ENCODE measurements at places on chromosomes 3 and 15. TPM values are rescaled to one million over a fixed set of nuclear protein-coding genes. Genes with fewer than 3 reads are reported as not detected.
A peak's percentile ranks its signal among the peaks of the same experiment; 100 is the strongest.

DNA sequence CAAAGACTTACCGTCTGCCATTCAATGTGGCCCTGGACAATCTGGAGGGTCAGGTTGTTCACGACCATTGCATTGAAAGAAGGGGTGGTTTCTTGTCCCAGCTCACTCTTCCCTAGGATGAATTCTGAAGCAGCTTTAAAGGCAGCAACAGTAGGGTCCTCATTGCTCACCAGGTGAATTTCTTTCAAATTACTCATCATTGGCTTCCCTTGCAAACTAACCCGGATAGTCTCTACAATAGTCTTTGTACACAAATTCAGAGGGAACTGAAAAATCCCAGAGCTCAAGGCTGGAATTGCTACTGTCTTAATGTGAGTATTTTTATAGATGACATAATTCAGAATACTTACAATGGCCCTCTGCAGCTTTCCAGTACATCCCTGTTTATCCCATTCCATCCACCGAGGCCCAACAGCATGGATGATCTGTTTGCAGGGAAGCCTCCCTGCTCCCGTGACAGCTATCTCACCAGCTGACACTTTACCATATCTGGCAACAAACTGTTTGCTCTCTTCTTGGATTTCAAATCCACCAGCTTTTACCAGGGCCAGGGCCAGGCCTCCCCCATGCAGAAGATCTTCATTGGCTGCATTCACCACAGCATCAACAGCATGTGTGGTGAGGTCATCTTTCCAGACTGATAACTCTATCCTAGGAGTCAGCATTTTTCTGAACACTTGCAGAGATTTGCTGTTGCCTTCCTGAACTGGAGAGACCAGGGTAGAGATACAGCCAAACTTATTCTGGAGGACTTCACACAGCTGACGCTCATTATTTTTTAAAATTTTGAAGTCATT lies 8.6 kb downstream of the PARP9 start:
- no peak for DNase-seq

DNA sequence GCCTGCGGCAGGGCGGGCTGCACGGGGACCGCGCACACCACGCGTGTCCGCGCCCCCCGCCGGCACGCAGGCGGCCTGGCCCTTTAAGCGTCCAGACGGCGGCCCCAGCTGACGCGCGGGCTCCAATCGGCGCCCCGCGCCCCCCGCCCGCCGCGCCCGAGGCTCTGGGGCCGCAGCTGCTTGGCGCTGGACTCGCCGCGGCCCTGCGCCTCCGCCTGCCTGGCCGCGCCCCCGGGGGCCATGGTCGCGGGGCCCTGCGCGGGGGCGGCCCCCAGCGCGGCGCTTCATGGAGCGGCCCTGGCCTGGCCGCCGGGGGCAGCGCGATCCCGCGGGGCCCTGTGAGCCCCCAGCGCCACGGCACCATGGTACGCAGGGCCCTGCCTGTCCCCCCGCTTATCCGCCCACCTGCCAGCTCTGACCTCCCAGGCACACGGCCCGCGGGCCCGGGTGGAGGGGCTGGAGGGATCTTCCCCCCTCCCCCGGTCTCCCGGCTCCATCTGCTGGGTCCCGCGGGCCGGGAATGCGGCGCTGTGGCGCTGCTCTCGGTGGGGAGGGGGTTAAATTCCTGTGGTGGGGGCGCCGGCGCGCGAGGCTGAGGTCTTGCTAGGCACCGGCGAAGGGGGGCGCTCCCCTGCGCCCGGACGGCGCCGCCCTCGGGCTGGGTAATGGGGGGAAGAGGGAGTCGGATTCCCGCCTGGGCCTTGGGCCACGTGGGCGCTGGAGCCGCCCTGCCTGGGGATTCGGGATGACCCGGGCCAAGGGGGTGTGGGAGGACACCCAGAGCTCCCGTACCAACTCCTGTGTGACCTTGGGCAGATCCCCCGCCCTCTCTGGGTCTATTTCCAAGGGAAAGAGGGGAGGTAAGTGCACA lies 1.1 kb downstream of the ZBTB47 start:
- peak; percentile 86 for DNase-seq

- peak; percentile 40 for DNase-seq
These were observed 35.5 kb downstream of the B3GALNT1 start for GRCh38 chr3:161069511-161070251.

DNA sequence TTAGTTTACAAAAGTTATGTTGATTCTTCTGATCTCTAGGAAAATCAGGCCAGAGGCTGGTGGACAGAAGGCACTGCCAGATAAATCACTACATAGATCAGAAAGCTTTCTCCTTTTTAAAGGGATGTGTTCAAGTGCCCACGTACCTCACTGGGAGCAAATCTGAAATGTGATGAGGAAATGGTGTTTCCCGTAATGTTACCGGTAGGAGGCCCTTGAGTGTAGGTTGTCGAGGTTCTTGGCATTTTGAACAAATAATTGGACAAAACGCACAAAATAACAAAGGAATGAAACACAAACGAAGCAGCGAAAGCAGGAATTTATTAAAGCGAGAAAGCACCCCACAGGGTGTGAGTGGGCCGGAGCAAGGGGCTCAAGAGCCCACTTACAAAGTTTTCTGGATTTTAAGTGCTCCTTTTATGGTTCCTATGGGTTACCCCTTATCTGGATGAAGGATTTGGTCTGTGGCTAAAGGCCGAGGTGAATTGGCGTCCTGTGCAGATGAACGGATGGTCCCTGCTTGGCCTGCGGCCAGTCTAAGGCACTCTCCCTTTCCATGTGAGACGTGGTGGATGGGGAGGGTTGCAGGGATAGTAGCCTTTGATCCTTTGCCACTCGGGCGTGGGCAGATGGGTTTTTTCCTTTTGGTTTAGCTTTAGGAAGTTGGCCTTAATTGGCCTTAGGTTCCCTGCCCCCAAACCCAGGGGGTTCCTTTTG lies 1.0 kb downstream of the SNX1 start:
- DNase-seq: peak; percentile 36

DNA sequence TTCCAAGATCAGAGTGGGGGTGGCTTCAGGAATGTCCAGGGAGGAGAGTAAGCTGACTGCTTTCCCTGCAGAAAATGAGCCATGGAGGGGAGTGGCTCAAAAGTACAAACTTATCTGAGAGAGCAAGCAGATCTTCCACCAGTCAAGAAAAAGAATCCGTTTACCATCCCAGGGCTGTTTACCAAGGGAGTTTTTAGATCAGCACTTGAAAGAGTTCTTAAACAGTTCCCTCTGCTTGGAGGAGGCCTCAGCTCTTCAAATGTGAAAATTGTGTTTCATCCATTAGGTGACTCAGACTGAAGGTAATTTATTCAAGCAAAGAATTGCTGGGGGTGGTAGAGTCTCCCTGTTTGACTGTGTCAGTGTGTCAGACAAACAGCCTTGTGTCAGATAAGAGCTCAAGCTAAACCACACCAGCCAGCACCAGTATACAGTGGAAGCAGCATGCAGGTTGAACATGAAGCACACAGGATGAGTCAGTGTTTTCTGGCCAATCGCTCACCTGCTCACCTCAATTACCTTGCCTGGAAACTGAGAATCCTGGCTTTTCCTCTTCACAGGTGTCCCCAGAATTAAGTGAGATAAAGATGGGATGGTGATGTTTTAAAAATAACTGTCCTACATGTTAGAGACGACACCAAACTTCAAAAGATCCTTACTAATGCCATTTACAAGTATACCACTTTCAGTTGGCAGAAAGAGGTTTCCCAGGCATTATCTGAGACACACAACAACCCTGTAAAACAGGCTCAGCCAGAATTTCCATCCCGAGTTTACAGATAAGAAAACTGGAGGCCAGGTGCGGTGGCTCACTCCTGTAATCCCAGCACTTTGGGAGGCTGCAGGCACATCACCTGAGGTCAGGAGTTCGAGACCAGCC lies 21.7 kb downstream of the SH3BP5 start:
- DNase-seq: peak; percentile 52

- DNase-seq: no peak
These were observed 703.0 kb downstream of the ZPLD1 start for GRCh38 chr3:103137830-103138229.

USP3 gene
- total RNA-seq: 60.0 TPM

- no peak for DNase-seq
These were observed 309.7 kb upstream of the NR2F2 start for GRCh38 chr15:96020797-96021196.

DNA sequence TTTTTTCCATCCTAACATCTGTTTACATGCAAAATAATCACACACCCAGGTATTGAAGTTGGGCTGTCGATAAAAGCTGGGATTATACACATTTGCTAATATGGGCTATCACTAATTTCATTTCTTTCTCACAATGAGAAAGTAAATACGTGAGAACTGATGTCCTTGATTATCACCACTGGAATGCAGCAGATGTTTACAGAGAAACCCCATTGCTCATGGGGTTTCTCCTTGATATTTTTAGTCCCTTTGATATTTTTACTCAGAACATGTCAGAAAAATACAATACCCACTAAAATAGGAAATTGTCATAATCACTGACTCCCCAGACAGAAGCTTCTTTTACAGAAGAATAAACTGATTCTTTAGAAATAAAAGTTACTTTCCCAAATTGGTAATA lies 535.1 kb upstream of the CCDC54 start:
- DNase-seq: no peak

DNA sequence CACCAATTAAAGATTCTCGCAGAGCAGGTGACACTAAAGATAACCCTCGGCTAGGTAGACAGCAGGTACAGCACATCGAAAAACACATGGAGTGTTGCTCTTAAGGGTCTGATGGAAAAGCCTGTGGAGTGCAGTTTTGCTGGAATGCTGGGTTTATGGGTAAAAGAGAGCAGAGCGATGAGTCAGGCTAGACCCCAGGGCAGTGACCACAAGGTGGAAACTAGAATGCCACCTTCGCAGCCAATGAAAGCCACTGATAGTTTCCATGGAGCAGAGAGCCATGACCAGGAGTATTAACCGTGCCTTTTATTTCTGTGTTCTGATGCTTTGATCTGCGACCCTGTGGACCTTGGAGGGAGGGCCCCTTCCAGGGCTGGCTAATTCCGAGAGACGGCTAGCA lies 149.8 kb downstream of the GABRB3 start:
- DNase-seq: no peak

DNA sequence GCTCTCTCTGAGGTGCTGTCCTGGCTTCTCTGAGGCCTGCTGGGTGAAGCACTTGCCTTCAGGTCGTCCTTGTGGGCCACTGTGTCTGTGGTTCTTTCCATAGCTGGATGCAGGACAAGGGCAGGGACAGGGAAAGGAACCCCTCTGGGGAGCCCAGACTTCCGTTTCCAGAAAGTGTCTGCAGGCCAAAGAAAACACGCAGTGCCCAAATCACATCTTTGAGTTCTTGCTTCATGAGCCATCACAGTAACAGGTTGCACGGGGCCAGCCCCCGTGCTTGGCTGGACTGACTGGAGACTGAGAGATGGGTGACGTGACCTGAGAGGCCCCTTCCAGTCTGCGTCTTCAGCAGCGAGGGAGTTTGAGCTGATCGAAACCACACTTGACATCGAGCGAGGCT lies 115.8 kb downstream of the GABRG3 start:
- no peak for DNase-seq

DZIP3 gene
- total RNA-seq: 22.9 TPM

- DNase-seq: peak; percentile 59
These were observed 59.4 kb downstream of the SLC6A6 start for GRCh38 chr3:14461748-14462324.

GRCh38 chr3:9623148-9623547 lies 26.2 kb upstream of the MTMR14 start:
- no peak for DNase-seq

SAMMSON gene
- total RNA-seq: 0.41 TPM

DNA sequence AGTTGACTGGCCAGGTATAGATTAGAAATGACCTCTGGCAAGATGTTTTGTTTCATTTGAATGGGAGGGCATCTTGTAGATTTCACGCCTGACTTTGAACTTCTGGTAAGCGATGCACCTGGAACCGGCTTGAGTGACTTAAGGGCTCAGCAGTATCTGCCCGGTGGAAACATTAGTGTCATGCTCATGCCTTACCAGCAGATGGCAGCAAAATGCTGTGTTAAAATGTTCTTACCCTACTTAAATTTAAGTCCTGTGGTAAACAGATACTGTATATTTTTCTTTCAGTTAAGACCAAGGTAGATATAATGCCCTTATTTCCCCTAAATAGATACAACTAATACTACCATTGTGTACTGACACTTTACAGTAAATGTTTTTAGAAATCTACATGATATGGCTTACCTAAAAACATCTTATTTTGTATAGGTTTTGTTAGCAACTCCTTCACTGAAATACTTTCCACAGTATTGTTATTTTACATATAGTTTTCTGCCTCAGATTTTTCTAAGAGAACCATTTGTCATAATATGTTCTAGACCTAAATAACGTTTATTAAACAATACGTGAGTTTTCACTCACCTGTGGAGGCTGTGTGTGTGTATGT lies 25.5 kb downstream of the ASB7 start:
- peak; percentile 90 for DNase-seq

- DNase-seq: no peak
These were observed 58.7 kb upstream of the MKRN3 start for GRCh38 chr15:23506762-23507161.

DNA sequence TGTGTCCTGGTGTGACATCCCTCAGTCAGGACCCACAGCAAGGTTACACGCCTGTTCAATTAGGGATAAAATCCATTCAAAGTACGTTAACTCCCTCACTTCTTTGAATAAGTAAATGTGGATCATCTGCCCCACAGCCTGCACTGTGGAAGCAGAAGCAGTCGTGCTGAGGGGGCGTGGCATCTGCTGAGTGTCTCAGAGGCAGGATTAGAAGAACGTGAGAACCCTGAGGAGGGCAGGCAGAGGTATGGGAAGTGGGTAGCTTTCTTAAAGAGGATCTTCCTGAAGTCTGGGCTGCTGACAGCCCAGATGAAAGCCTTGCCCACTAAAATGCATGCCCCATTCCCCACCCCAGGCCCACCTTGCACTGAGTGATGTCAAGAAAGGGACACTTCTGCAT lies 28.5 kb downstream of the CRABP1 start:
- DNase-seq: no peak

ASB14 gene
- 3.4 TPM for total RNA-seq

GRCh38 chr3:127720985-127721935 lies 48.5 kb downstream of the ABTB1 start:
- DNase-seq: no peak

DLEC1 gene
- 0.10 TPM for total RNA-seq

GRCh38 chr3:126245811-126246727 lies 65.7 kb upstream of the ALDH1L1 start:
- peak; percentile 83 for DNase-seq

ST3GAL6 gene
- total RNA-seq: 11.6 TPM

SERPINI1 gene
- 7.7 TPM for total RNA-seq

- DNase-seq: no peak
These were observed 264.0 kb upstream of the SLITRK3 start for GRCh38 chr3:165459924-165460835.

DNA sequence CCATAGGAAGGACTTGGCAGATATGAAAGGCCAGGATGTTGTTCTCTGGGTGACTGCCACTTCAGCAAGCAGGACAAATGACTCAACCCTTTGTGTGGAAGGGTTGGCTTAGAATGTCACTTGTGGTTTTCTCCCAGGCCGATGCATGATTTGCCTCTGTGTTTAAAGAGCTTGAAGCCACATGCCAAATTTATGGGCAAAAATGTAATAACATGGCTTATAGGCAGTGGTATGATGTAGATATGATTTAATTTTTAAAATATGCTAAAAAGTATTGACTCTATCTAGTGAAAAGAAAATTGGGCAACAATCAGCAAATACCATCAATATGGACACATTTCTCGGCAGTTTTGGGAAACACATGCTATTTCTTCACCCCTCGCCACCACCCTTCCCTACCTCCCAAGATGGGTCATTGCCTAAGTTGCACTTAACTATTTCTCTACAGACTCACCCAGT lies 114.6 kb downstream of the CYP19A1 start:
- no peak for DNase-seq

GRCh38 chr15:40511472-40512133 lies 40.8 kb downstream of the CHST14 start:
- DNase-seq: peak; percentile 52

GRCh38 chr15:42035435-42035761 lies 14.6 kb upstream of the PLA2G4E start:
- DNase-seq: no peak
